Airway epithelial cell (primary cell): ENCODE measurements at places on chromosomes 7 and 10. TPM values are rescaled to one million over a fixed set of nuclear protein-coding genes. Genes with fewer than 3 reads are reported as not detected.

The KIAA1217 gene
- 24.7 and 35.1 TPM in 2 replicates for total RNA-seq

The CDC123 gene
- 118 and 120 TPM in 2 replicates for total RNA-seq

The NEUROD6 gene
- not detected in 2 replicates for total RNA-seq

The INMT gene
- total RNA-seq: 0.28 and 0.42 TPM in 2 replicates

The C7orf33 gene
- total RNA-seq: not detected in 2 replicates

The UPK3B gene
- 1.6 and 3.0 TPM in 2 replicates for total RNA-seq

The SPDYE8 gene
- not detected in 2 replicates for total RNA-seq

The CHAT gene
- not detected in 2 replicates for total RNA-seq

The UTF1 gene
- total RNA-seq: not detected in 2 replicates

The SUGCT gene
- total RNA-seq: 4.2 and 10.9 TPM in 2 replicates

The OPALIN gene
- not detected in 2 replicates for total RNA-seq

The CADPS2 gene
- 0.33 and 0.78 TPM in 2 replicates for total RNA-seq

The ASB15 gene
- not detected in 2 replicates for total RNA-seq

The IQCE gene
- 8.1 and 14.4 TPM in 2 replicates for total RNA-seq

The CDNF gene
- 0.21 TPM in 1 of 2 replicates, not detected in the other for total RNA-seq

The ZFAND4 gene
- total RNA-seq: 2.6 and 6.2 TPM in 2 replicates

The GNAI1 gene
- 40.2 and 71.2 TPM in 2 replicates for total RNA-seq

The HOXA6 gene
- total RNA-seq: not detected in 2 replicates

The NOLC1 gene
- total RNA-seq: 105 and 141 TPM in 2 replicates

The ELN gene
- total RNA-seq: 0.21 TPM in 1 of 2 replicates, not detected in the other

The CPA2 gene
- total RNA-seq: not detected in 2 replicates

The OIT3 gene
- total RNA-seq: not detected in 2 replicates

The TUBB8 gene
- not detected in 2 replicates for total RNA-seq

The LRRD1 gene
- not detected in 2 replicates for total RNA-seq

The GRM3 gene
- total RNA-seq: not detected in 2 replicates

The LRRC4 gene
- 10.4 and 12.6 TPM in 2 replicates for total RNA-seq

The MYO1G gene
- total RNA-seq: not detected in 2 replicates

The ZMIZ1 gene
- total RNA-seq: 13.2 and 22.9 TPM in 2 replicates
